ENCODE measurements at places on chromosomes 6 and 20.
A peak's percentile ranks its signal among the peaks of the same experiment; 100 is the strongest.

DNA sequence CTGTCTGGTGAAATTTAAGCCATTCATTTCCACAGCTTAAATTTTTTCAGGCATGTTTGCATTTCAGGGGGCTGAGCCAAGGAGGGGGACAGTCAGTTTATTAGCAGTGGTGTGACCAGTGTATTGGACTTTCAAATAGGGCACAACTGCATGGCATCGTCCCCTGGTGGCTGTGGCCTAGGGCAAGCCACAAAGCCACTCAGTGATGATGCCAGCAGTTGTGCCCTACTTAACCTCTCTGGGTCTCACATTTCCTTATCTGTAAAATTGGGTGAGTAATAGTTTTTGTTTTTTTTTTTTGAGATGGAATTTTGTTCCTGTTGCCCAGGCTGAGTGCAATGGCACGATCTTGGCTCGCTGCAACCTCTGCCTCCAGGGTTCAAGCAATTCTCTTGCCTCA lies 48.0 kb downstream of the CDC5L start:
- DNase-seq: no peak

- no peak for DNase-seq
These were observed 166.9 kb downstream of the EYA2 start for GRCh38 chr20:47061549-47061948.

DNA sequence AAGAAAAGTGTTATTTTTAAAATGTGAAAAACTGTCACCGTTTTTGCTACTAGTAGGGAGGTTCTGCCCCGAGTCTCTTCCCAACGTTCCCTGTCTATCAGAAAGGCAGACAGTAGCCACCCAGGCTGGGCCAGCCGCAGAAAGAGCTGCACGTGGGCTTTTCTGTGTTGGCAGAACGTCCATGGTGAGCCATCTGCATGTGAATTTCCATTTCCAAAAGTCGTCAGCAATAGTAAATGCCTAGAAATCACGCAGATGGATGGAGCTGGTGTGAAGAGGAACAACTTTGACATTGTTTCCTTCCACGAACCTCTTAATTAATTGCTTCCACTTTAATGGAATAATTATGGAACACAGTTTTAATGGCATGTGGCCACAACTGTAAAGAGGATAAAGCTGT lies 97.5 kb downstream of the FAM120B start:
- DNase-seq: no peak

- no peak for DNase-seq
These were observed 485.2 kb downstream of the GRIK2 start for GRCh38 chr6:101878554-101879276.

- no peak for DNase-seq
These were observed 954.0 kb upstream of the MAN1A1 start for GRCh38 chr6:120303527-120303926.

DNA sequence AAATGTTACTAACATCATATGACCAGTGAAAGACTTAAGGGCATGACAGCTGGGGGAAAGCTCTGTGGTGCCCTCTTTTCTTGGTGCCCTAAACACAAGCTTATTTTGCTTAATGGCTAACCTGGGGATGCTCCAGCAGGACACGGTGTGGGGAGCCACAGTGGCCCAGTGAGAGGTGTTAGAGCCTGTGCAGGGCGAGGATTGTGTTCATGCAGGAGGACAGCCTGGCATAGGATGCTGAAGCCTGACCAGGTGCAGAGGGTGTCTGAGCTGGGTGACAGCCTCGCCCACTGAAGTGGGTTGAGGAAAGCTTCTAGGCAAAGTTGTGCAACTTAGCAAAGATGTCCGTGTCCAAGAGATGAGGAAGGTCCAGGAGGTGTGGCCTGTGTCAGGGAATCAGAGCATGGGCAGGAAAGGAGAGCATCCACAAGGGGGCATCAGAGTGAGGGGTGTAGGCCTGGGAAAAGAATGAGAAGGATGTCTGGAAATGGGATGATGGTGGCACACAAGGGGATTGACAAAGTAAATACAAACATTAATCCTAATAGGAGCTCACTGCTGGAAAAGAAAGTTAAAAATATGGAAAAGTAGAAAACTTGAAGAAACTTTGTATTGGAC lies 33.9 kb downstream of the SLC17A4 start:
- DNase-seq: no peak

- DNase-seq: no peak
These were observed 30.7 kb upstream of the NT5E start for GRCh38 chr6:85419046-85419759.

- no peak for DNase-seq
These were observed 1021.6 kb upstream of the FLRT3 start for GRCh38 chr20:15359056-15359455.

DNA sequence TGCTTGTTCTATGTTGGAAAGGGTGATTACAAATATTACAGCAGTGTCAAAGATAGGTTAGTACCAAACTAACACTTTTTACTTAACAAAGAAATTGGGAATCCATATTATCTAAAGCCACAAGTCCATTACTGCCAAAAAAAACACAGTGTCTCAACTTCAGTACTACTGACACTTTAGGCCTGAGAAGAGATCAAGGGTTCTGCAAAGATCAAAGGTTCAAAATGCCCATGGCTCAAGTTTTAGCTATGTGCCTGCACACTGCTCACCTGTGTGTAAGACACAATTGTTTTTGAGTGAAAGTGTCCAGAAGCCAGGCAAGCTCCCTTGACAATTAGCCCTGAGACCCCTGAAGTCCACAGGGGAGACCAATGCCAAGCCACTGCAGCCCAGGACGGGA lies 132.6 kb downstream of the ZMYND8 start:
- no peak for DNase-seq

- DNase-seq: no peak
These were observed 13.3 kb downstream of the GABBR1 start for GRCh38 chr6:29619578-29620160.

DNA sequence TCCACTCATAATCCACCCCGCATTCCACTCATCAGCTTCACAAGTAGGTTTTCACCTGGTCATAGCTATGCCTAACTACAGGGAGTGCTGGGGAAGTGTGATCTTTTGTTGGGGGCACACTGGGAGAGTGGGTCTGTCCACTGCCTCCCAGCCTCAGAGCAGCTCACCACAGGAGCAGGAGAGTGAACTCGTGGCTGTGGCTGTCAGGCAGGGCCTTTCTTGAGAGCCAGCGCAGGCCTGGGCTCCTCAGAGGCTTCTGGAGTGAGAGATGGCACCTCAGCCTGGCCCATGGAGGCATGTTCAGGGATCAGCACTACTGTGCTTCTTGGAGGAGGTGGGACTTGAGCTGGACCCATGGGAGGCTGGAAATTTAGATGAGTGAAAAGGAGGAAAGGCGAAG lies 4.0 kb upstream of the GNRH2 start:
- DNase-seq: no peak

GRCh38 chr20:35207950-35208611 lies 18.4 kb upstream of the MMP24 start:
- DNase-seq: peak; percentile 69

DNA sequence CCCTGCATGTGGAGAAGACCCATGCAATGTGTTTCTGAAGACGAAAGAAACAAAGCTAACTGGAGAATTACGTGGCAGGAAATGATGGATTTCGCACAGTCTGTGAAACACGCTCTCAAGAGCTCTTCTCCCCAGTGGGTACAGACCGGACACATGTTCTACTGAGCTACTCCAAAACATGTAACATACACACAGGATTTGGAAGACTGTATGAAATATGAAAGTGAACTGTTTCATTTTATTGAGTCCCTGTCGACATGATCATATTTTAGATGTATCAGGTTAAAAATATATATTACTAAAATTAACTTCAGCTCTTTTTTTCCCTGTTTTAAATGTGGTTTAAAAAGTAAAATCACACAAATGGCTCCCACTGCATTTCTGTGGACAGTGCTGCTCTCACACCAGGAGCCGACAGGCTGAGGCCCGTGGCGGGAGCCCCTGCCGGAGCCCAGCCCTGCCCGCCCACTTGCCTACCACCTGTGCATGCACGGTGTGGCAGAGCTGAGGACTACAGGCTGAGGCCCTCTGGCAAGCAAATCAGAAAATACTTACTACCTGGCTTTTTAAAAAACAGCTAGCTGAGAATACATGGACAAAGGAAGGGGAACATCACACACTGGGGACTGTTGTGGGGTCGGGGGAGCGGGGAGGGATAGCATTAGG lies 58.9 kb upstream of the NXT1 start:
- DNase-seq: no peak

DNA sequence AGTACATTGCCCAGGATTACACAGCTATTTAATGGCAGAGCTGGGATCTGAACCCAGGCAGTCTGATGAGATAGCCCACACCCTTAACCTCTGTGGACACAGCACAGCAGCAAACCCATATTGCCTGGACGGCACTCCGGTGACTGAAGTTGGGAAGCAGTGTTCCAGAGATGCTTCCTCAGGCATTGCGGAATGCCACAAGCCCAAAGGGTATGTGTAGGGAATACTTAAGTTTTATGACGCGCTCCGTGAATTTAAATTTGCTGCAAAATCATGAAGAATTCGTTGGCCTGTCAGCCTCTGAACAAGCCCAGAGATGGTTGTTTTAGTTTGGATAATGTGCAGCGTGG lies 46.4 kb downstream of the PSMG4 start:
- DNase-seq: no peak

GRCh38 chr20:36569847-36570429 lies 3.5 kb upstream of the TGIF2 start:
- no peak for DNase-seq

DNA sequence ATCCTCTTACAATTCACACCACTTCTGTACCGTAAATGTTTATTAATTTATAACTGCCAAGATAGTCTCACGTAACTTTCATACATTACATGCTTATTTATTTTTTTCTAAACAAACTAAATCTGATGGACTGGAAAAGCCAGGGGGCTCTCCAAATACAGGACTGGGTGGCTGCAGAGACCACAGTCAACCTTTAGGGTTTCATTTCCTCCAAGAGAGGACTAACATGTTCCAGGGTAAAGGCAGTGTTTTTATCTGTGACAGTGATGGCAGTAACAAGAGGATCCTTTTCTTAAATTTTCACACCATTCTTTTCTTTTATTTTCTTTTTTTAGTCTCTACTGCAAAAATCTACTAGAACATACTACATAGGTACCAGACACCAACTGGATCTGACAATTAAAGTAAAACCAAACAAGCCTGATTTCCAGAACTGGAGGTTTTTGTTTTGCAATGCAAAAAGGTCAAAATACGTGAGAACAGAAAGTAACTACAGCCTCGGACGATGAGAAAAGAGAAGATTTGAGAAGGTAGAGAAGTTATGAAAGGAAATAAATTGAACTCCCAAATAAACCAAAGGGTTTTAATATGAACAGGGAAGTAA lies 1.2 kb downstream of the LMBRD1 start:
- DNase-seq: no peak

- DNase-seq: no peak
These were observed 63.5 kb upstream of the ADGRF1 start for GRCh38 chr6:47105469-47106178.

- no peak for DNase-seq
These were observed 108.1 kb downstream of the IRF4 start for GRCh38 chr6:499617-500016.

DNA sequence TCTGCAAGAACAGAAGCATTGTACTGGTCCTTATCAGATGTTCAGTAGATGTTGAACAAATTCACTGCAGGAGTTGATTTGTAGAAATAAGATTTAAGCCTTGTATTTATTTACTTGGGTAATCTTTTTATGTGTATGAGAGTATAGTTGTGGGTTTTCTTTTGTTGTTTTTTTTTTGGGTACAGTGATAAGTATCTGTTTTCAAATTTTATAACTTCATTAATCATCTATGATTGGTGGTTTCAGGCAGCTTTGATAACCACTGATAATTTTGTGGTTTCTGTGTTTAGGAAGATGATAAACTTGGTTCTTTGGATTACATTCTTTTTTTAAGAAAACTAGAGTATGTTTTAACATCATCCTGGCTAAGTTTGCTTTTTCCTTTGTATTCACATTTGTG lies 2.8 kb downstream of the AFDN start:
- no peak for DNase-seq

DNA sequence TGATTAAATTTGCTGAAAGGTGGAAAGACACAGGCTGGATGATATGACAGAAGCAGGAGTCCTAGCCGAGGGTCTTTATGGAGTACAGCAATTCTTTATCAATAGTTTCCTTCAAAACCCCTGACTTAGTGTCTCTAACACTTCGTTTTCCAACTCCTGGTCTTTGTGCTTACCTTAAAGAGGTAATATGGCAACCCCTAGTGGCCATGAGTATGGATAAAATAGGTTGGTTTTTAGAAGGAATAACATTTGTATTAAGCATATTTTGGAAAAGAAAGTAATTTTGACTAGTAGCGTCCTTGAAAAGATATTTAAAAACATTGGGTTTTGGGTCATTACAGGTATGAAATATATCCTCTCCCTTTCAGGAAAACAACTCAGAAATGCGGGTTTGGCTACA lies 51.9 kb downstream of the VGLL2 start:
- DNase-seq: no peak

GRCh38 chr6:63278916-63279315 lies 40.9 kb downstream of the LGSN start:
- DNase-seq: no peak

DNA sequence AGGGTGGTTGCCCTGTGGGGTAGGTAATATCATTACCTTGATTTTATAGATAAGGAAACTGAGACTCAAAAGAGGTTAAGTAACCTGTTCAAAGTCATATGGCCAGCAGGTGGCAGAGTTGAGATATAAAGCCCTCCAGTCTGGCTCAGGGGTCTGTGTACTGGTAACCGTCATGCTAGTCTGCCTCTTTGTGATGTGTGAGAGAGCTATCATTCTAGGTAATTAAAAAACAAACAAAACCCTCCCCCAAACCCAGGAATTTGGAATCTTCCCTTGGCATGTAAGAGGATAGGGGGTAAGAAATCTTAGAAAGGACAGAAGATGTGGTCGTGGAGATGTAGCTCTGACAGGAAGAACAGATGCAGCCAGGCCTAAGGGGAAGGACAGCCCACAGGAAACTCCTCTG lies 206.0 kb downstream of the CDC5L start:
- no peak for DNase-seq

GRCh38 chr6:45174045-45174444 lies 154.1 kb upstream of the RUNX2 start:
- no peak for DNase-seq

GRCh38 chr20:33401921-33402369 lies 626 bp upstream of the CDK5RAP1 start:
- no peak for DNase-seq

- no peak for DNase-seq
These were observed at the start of gene OOEP for GRCh38 chr6:73369563-73369962. TSS of gene OOEP (minus strand) at chr6:73369897. CDS start at chr6:73369792, 105 bp downstream.

DNA sequence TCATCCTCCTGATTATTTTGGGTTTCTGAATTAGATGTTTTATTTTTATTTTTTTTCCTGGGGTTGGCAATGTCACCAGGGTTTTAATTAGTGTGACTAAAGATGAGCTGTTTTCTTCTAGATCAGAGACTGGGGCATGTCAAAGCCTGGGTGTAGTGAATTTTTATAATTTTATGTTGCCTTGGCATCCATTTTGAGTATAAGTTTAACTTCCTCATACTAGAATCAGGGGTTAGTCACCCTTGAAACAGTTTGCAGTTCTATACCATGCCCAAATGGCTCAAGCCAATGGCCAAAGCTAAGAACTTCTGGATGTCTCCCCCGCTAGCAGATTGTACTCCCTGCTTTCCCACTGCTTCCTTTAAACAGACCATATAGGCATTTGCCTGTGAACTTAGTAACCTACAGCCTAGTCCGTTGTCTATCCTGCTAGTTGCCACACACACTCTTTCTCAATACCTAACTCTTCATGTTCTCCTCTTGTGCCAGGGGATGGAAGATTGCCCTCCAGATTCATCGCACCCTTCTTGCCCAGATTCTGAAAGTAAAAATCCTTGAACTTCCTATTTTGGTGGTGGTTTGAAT lies 54.5 kb downstream of the KIAA0408 start:
- no peak for DNase-seq
